ENCODE measurements at places on chromosomes 2 and 18.

- no peak for DNase-seq
These were observed 60.6 kb downstream of the POU3F3 start for GRCh38 chr2:104914509-104914908.

DNA sequence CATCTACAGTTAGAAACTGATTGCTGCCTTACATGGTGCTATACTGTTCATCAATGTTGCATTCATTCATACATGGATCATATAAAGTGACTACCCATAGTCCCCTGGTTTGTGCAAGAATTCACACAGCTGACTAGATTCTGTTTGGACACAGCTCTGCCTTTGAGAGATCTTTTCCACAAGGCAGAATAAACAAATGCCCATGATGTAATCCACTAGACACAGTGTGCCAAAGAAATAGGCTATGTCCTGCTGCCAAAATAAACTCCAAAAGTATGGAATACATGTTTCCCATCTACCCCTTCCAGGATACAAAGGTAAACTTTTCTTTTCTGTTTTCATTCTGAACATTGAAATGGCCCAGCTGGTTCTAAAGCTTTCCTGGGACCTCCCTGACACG, 269.4 kb upstream of the CHAC2 start:
- DNase-seq: peak; percentile 77

DNA sequence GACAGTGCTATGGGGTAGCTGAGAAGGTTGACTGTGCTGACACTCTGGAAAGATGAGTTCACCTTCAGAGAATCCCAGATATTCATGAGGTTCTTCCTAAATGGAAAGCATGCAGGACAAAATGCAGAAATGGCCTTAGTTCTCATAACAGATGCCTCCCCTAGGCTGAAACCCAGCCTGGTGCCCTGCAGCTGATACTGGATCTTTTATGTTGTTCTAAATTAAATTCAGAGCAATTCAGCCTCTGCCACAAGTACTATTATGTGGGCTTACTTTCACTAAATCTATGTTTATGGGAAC, 172.0 kb upstream of the SERPINE2 start:
- DNase-seq: no peak

GRCh38 chr18:33871363-33872025, 293.5 kb downstream of the ASXL3 start:
- no peak for DNase-seq

DNA sequence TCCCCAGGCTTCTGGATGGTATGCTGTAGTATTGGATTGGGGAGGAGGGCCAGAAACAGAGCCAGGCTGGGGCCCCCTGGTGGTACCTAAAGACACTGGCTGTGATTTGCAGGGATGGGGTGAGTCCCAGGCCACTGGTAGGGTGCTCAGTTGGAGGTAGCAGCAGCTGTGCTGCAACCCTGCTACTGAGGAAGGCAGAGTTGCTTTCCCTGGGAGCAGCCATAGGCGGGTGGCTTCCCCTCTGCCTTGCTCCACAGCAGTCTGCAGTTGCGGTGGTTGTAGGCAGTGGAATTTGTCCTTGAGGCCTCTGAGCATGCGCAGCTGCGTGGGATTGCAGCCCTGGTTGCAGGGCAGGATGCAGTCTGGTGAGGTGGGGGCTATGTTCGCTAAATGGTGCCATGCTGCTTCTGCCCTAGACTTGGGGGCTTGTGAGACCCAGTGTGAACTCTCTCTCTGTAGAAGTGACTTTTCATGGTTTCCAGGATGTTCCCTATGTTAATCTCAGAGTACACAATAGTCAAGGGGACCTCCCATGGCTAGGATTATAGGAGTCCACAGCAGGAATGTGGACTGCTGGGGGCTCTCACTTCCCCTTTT, 443.5 kb downstream of the XIRP2 start:
- DNase-seq: peak; percentile 28

- no peak for DNase-seq
These were observed 54.1 kb upstream of the MEX3C start for GRCh38 chr18:51251625-51252024.

- DNase-seq: no peak
These were observed 3.2 kb upstream of the NEMP2 start for GRCh38 chr2:190537765-190538164.

DNA sequence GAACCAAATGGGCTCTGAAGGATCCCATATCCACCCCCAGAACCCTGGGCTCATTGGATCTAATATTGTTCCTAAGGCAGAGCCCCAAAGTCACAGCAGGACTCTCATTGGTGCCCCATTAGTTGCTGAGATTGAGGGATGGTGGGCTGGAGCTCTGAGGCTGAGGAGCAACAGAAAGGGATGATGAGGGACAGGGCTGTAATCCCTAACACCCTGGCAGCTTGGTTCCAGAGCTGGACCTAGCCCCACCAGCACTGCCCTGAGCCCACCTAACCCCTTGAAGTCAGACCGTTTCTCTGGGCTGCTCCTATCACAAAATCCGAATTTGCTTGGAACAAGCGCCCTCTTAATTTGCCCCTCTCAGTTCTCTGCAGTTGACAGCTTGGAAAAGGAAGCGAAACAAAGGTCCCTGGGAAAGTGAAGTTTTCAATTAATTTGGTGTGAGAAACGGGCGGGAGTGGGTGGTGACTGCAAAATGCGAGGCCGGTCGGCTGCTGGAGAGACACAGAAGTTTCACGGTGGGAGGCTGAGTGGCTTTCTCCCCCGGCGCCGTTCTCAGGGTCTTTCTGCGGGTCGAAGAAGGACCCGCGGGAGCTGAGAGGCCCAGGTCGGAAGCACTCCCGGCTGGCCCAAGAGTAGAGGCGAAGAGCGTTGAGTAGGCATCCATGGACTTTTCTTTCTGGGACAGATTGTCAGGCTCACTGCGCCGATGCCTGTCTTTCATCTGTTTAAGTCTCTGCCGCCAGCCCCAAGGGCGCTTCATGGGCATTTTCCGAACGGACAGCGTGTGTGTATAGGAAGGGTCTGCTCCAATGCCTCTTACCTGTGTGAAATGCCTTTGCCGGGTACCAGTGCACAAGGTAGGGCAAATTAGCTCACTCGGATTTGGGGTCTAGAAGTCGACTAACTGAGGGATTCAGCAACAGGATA, 927 bp upstream of the HOXD13 start:
- DNase-seq: no peak

- no peak for DNase-seq
These were observed 116.4 kb upstream of the RBMS1 start for GRCh38 chr2:160610041-160610440.

GRCh38 chr18:79395308-79395640, 456 bp upstream of the NFATC1 start:
- no peak for DNase-seq

- peak; percentile 62 for DNase-seq
These were observed 1795.7 kb upstream of the PIK3C3 start for GRCh38 chr18:40159141-40160017.

DNA sequence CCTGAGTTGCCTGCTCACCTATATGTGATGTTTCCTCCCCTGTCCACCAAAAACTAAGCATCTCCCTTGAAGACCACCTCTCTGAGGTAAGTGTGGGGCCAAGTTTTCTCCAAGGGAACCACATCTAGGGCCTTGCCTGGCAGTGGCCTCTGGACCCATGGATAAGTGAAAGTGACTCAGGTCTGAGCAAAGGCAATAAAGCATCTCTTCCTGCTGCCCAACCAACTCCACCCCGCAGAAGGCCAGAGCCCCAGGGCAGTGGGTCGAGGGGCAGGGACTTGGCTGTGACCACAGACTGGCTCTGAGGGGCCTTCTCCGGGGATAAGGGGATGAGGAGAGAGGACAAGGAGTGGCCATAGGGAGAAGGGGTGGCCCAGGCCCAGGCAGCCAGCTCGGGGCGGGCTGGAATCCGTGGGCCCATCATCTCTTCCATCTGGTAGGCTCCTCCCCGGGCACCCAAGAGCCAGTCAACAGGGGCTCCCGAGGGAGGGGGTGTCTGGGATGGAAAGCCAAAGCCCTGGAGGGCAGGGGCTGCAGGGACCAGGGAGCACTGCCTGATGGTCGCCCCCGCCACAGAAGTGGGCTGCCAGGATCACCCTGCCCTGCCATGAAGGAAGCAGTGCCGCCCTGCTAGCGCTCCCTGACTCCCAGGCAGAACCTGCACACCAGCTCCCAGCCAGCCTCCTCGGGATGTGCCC, 33.4 kb downstream of the EMX1 start:
- no peak for DNase-seq

DNA sequence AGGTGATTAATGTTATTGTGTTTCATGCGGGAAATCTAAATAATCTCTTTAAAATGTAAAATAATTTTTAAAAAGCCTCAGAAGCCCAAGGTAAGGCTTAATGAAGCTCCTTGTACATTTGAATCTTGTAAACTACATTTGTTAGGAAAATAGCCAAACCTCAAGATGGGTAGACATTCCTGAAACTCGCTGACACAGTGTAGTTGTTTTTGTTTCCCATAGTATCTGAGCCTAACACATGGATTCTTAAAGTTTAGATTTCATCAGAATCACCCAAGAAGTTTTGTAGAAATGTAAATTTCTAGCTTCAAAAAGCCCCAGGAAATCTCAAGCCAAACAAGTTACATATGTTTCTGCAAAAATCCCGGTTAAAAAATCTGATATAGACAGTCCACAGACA, 1221.1 kb upstream of the ACVR2A start:
- DNase-seq: no peak

GRCh38 chr2:178225006-178225805, 30.9 kb downstream of the OSBPL6 start:
- DNase-seq: no peak

- no peak for DNase-seq
These were observed 153.0 kb upstream of the CAPN13 start for GRCh38 chr2:30960213-30960612.

- DNase-seq: no peak
These were observed 16.3 kb downstream of the GPN1 start for GRCh38 chr2:27645197-27645596.

- DNase-seq: peak; percentile 20
These were observed 701.9 kb upstream of the RAB6C start for GRCh38 chr2:129277585-129277981.

DNA sequence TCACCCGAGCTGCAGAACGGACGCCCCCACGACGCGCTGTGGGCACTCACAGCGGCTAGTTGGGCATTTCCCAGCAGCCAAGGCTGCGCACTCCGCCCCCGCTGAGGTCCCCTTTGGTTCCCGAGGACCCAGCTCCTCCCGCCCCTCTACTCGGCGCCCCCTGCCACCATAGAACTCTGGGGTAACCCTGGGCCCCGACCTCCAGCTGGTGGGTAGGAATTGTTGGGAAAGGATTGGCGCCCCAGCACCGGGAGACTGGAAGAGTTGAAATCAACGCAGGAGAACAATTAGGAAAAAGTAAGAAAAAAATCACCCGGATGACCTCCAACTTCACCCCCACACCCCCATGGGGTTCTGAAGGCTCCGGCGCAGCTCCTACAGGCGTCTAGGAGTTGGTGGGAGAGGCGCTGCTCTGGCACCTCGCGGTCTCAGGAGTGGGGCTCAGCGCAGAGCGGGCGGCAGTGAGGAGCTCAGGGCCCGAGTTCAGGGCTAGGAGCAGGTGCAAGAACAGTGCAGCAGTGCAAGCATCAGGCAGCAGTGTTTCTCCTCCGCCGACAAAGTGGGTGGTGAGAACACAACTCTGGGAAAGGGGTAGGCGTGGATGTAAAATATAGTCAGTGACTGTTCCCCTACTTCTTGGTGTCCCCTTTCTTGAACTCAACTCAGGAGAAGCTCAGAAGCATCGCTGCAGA, 14.0 kb downstream of the POU3F3 start:
- DNase-seq: no peak

DNA sequence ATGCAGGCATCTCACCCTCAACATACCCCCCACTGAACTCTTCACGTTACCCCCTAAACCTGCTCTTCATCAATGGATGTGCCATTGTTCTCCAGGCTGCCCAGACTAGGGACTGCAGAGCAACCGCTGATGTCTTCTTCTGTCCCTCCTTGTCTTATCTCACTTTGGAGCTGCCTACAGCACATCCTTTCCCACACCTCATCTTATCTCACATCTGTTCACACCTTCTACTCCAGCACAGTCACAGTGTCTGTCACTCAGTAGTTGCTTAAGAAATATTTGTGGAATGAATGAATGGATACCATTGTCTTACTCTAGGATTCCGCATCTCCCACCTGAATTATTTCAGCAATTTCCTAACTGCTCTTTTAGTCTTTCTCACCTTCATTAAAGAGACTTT, 144.5 kb downstream of the ANTXR1 start:
- no peak for DNase-seq

DNA sequence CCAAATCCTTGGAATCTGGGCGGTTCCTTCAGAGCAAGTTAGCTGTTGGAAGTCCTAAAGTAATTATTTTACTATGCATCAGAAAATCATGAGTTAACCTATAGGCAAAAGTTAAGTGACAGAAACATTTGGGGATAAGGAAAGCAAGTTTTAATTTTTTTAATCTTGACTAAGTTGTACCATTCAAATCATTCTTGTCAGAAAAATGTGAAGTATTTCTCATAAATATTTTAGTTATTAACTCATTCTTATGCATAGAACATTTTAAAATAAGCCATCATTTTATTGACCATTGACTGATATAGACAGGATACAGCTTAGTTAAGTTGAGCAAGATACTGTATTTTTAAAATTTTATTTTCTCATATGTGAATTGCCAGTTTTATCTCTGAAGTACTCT, 98.2 kb upstream of the FOSL2 start:
- DNase-seq: no peak

- no peak for DNase-seq
These were observed 408.2 kb upstream of the HS6ST1 start for GRCh38 chr2:128726911-128727310.

DNA sequence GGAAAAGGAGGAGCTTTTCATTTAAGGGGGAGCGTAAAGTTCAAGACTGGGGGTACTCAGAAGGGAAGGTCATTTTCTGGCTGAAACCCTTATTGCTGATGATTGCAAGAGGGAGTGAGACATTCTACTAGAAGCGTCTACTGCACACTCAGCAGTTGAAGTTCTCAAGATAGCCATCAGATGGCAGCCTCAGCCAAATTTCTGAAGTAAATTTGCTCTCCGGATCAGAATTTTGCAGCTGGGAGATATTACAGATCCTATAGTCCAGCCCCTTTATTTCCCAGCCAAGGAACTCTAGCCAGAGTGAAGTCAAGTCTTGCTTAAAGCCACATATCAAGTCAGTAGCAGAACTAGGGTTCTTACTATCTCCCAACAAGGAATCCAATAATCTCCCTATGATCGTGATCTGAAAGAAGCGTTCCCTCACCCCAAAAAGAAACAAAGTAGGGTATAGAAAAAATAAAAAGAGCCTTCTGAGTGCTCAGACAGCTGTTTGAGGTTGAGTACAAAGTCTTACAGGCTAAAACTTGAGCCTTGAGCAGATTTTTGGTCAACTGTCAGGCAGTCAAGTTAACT, 24.0 kb downstream of the RAX start:
- DNase-seq: peak; percentile 60

GRCh38 chr2:160652236-160652635, 158.6 kb upstream of the RBMS1 start:
- peak; percentile 88 for DNase-seq
